Left forelimb (tissue), 1 donor: ENCODE measurements at places on chromosomes 3 and 15.

- no peak for DNase-seq
Observed at GRCh38 chr15:57521503-57521902, 70.2 kb upstream of the MYZAP start.

DNA sequence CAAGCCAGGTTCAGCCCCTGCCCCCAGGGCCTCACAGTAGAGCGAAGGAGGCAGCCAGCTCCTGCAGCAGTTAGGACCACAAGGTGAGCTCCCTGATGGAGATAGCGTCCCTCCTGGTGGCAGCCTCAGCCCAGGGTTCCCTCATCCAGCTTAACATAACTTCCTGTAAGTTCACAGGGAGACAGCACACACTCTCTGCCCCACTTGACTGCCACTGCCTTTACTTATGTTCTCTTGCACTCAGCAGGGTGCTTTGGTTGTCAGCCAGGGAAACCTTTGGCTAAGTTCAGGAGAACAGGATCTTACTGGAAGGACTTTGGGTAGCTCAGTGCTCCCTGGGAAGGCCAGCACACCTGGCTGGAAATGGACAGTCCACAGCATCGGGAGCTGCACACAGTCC lies 10.9 kb downstream of the KBTBD13 start:
- no peak for DNase-seq

DNA sequence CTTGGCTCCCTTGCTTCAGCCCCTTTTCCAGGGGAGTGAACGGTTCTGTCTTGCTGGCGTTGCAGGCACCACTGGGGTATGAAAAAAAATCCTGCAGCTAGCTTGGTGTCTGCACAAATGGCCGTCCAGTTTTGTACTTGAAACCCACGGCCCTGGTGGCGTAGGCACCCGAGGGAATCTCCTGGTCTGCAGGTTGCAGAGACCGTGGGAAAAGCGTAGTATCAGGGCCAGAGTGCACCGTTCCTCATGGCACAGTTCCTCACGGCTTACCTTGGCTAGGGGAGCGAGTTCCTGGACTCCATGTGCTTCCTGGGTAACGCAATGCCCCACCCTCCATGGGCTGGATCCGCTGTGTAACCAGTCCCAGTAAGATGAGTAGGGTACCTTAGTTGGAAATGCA lies 214.9 kb downstream of the UBE2E2 start:
- DNase-seq, result no peak

GRCh38 chr15:90053685-90054466 lies 48.4 kb downstream of the IDH2 start:
- no peak for DNase-seq
